ENCODE measurements at places on chromosomes 1 and 21.

DNA sequence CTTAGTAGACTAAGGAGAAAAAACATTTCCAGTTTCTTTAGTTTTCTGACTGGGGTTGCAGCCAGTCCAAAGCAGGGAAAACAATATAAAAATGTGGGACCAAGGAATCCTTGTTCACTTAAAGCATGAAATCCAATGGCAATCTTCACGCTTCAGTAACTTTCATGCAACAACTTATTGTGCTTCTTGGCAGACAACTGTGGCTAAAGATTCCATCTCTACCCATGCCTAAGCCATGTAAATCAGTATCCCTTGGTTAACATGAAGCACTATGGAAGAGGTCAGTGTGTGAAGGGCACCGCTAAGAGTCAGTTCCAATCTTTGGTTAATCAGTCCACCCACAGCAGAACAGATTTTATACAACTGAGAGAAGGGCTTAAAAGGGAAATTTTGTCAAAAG, 201.8 kb upstream of the GREM2 start:
- no peak for DNase-seq

GRCh38 chr1:239655023-239655422, 268.7 kb downstream of the CHRM3 start:
- DNase-seq, result no peak

DNA sequence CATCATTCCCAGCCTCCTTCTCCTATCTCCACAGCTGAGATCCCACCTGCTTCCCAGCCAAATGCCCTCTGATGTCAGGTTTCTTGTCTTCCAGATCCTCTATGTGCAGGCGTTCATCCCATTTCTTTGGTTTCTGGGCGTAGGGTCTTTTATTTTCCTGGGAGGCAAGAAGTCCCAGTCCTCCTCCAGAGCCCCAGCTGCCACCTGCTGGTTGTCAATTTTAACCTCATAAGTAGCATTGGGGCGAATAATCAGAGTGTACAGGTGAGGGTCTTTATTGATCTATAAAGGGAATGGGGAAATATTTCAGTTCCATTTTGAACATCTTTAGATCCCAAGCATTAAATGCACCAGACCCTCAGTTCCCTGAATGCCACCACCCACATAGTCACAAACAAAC, 47.2 kb upstream of the EPS15 start:
- no peak for DNase-seq

DNA sequence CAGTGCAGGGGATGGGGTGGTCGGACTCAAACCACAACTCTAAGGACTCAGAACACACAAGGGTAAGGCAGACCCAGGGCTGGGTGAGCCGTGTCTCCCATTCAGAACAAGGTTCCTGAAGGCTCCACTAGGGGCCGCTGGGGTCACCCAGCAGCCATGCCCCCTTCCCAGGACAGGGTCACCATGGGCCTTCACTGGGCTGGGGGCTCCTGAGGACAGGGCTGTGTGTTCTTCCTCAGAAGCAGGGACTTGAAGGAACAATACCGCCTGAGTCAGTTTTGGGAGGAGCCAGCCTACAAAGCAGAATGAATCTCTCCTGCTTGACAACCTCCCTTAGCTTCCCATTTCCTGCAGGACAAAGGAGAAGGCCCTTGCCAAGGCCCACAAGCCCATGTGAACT, 15.4 kb downstream of the RIMS3 start:
- DNase-seq, result no peak

- DNase-seq, result no peak
Measured at GRCh38 chr1:145792484-145792883, 31.4 kb downstream of the RNF115 start.

DNA sequence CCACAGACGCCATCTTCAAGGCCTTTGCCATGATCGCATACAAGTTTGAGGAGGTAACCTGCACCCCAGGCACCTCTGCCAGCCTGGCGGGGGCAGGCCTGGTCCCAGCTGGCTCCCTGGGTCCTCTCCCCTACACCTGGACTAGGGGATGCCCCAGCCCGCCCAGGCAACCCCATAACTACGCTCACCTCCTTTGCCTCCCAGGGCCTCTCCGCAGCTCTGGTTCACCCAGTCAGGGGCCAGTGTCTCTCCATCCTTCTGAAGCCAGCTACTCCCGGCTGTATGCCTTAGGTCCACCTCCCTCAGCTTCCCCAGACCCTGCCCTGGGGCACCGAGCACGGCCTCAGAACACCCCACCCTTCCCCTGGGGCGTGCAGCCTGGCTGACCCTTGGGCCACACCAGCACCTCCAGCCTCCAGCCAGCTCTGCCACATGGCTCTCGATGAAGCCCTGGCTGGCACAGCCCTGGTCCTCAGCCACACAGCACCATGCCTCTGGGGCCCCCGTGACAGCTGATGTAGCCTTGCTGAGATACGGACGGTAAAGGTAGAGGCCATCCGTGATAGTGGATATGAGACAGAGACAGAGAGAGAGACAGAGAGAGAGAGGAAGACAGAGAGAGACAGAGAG, 80.4 kb upstream of the COL6A1 start:
- DNase-seq, result no peak

- DNase-seq, result peak; percentile 62
Measured at GRCh38 chr1:108117945-108118902, 81.9 kb downstream of the SLC25A24 start.

DNA sequence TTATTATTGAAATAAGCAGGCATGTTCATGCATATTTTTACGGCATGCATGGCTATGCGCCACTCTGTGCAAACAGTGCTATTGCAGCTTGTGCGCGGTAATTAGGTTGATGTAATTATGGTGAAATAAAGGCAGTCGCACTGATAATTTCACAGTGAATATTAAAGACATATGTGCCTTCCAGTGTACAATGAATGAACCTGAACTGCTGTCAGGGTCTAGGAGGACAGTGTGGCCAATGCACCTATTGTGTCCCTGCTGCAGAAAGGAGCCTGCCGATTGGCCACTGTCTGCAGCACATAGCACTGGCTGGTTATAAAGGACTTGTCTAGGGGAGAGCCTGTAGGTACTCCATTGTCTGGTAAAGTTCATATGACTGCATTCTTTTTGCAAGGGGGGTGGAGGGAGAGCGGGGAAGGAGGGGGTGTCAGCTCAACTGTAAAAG, 340.4 kb downstream of the USP25 start:
- DNase-seq, result peak; percentile 71

DNA sequence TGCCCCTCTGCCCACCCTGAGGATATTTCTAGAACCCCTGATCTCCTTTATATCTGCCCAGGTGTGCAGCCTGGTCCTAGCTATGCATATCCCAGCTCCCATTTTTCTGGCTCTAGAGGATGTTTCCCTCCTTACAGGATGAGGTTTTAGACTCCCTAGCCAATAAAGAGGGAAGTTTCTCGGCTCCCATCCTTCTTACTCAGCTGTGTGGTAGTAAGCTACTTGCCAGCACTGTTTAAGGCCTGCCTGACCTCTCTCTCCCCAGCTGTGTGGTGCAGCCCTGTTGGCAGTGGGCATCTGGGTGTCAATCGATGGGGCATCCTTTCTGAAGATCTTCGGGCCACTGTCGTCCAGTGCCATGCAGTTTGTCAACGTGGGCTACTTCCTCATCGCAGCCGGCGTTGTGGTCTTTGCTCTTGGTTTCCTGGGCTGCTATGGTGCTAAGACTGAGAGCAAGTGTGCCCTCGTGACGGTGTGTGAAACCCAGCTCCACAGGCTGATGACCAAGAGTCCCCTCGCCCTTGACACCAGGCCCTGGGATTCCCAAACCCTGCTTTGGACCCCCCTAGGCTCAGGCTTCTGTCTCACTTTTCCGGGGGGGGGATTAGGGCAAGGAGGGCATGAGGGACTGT, 7.8 kb upstream of the P3R3URF start:
- DNase-seq, result no peak

DNA sequence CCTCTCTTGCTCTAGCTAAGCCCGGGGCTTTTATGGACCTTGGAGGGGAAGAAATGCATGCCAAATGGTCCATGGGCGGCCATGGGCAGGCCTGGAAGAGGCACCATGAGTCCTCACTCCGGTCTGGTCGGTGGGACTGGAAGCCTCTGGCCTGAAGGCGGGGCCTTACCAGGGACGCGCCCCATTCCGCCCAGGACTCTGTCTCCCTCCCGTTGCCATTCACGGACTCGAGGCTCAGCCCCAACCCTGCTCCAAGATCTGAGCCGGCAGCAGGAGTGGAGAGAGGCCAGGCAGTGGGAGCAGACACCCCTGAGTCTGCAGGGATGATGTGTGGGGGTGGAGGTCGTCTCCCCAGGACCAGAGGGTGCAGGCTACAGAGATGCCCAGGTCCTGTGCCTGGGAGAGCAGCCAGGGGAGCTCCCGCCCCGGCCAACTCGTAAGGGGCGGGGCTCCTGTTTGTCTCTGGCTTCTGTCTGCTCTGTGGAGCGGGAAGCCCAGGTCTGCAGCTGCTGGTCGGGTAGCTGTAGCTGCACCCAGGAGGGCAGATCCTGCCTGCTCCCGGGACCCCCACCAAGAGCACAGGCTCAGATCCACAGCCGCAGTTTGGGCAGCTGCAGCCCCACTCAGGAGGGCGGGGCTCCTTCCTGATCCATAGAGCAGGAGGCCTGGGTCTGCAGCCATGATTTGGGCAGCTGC, 8.3 kb upstream of the KANK4 start:
- no peak for DNase-seq

DNA sequence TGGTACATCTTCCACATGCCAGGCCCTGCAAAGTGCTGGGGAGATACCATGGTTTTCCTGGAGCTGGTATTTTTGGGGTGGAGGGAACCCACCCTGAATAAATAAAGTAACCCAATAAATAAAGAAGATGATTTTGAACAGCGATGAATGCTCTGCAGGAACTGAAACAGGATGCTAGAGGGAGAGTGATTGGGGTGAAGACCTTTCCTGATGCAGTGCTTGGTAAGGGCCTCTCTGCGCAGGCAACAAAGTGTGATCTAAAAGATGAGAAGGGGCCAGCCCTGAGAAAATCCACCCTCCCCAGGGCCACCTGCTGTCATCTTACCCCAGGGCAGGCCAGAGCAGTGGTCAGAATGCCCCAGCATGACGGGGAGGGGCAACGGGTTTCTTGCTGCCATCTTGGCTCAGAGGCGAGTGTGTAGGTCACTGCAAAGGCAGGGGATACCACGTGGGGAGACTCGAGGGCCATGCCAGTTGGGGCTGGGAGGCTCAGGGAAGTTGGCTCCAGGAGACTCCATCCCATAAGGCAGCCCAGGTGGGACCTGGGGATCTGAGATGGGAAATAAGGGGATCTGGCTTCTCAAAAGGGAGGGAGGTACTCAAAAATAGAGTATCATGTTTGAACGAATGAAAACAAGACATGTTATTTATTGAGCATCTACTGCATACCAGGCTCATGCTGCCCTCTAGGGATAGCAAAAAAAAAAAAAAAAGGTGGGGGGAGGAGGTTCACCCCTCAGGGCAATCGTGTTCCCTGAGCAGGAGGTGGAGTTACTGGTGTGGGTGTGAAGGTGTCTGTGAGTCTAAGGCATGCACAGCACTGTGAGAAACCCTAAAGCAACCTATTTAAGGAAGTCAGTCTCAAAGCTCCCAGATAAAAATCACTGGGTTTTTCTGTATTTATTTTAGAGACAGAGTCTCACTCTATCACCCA, 2.8 kb downstream of the SRARP start:
- DNase-seq, result no peak

GRCh38 chr1:196608390-196609369, at the start of gene KCNT2:
KCNT2 (minus strand) TSS chr1:196608440; CDS start chr1:196608309, 131 bp downstream.
- DNase-seq, result peak; percentile 28

- no peak for DNase-seq
Measured at GRCh38 chr1:240455228-240455821, 156.6 kb downstream of the GREM2 start.

- no peak for DNase-seq
Measured at GRCh38 chr1:234562334-234562733, 47.6 kb downstream of the IRF2BP2 start.

Measured in fibroblast of skin of left biceps (primary cell).